A549 treated with AZD2906 at 1 μM for 4 hours (cell line): ENCODE measurements at places on chromosomes 4 and X. TPM values are rescaled to one million over a fixed set of nuclear protein-coding genes. Genes with fewer than 3 reads are reported as not detected.

Gene GPR34
- total RNA-seq = 0.05 to 0.14 TPM (median 0.07 TPM) in 3 of 5 replicates, not detected in the others

Gene OPHN1
- 1.2 to 3.3 TPM (median 1.7 TPM) in 5 replicates for total RNA-seq

Gene MAGEA2
- total RNA-seq = 0.05 to 0.14 TPM (median 0.13 TPM) in 3 of 5 replicates, not detected in the others

Gene CORIN
- not detected in 5 replicates for total RNA-seq

Gene CXorf65
- not detected in 5 replicates for total RNA-seq

Gene SRPX2
- total RNA-seq = 1.8 to 3.7 TPM (median 2.5 TPM) in 5 replicates

Gene SGMS2
- total RNA-seq = 19.8 to 28.5 TPM (median 27.1 TPM) in 5 replicates

Gene TMEM129
- total RNA-seq = 17.2 to 27.6 TPM (median 26.5 TPM) in 5 replicates

Gene SOX3
- 0.03 TPM in 1 of 5 replicates, not detected in the others for total RNA-seq
